ENCODE measurements at places on chromosomes 6 and 20.

GRCh38 chr6:83958241-83958685 is 75.3 kb upstream of the MRAP2 start:
- DNase-seq, result no peak

- DNase-seq, result no peak
These were observed 31.5 kb upstream of the GCM1 start for GRCh38 chr6:53179961-53180651.

DNA sequence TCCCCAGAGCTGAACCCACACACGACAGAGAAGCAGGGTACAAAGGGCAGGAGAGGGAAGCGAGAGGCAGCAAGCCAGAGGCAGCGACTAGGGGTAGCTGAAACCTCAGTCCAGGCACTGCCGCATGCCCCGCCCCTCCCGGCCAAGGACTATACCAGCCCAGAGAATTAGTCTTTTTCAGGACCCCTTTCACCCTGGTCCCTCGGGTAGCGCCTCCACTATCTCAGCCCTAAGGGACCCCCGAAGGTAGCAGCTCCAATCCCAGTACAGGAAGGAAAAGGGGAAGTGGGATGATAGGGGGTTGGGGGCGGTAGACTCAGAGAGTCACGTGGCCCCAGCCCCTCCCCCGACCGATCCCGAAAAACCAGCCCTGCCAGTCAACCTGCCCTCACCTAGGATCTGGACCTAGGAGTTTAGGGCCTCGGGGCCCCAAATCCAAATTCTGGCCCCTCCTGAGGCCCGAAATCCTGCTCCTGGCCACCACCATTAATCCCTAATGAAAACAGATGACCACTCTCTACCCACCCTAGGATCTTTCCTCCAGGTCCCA is 1.3 kb downstream of the RGL2 start:
- DNase-seq, result peak; percentile 32

- DNase-seq, result no peak
These were observed 6.4 kb upstream of the ZBTB46 start for GRCh38 chr20:63837479-63837878.

DNA sequence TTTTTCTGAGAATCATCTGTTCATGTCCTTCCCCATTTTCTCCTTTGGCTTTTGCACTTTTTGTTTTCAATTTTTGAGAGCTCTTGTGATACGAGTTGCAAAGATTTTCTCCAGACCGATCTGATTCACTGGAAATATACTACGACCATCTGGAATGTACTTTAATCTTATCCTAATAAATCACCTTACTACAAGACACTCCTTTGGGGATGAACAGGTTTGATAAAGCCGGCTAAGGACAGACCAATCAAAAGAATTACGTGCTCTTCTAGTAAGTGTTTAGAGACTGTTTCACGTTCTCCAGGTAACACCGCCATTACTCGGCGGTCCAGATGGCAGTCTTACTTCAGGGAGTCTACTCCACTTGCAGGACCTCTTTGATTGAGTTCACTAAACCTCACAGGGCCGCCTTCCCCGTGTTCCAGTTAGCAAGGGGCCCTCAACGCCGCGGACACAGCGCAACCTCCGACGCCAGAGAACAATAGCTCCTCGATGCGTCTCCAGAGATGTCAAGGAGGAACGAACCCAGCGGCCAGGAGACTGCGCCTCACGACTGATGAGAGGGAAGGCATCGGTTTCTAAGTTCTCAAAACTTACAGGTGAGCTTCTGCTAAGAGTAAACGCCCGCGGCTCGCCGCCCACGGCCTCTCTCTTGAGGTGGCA is 920 bp upstream of the WTAP start:
- DNase-seq, result no peak

DNA sequence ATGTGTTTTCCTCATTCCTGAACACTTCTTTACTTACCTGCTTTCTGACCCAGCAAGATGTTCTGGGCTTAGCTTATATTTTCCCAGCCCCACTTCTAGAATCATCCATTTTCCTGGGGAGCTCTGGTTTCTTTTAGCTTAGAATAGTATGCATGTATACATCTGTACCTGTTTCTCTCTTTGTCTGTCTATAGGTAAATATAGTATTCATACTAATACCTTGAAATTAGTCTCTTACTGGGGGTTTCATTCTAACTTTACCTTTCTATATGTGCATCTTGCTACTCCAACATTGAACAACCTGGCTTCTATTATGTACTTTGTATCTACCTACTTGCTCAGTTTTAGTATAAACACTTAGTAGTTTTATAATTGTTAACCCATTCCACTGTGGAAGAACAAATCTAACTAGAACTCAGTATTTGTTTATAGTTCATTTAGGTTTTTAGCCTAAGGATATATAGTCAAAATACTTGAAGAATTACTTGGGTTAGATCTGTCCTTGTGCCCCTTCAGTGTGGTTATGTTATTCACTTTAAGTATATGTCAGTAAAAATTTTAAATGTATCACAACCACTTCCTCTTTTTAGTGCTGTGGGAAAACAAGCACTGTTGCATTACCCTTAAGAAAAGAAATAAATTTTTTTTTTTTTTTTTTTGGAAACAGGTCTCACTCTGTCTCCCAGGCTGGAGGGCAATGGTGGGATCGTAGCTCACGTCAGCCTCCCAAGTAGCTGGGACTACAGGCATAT is 54.0 kb downstream of the ASXL1 start:
- peak; percentile 6 for DNase-seq

- no peak for DNase-seq
These were observed 12.9 kb downstream of the THBS2 start for GRCh38 chr6:169240591-169241390.

DNA sequence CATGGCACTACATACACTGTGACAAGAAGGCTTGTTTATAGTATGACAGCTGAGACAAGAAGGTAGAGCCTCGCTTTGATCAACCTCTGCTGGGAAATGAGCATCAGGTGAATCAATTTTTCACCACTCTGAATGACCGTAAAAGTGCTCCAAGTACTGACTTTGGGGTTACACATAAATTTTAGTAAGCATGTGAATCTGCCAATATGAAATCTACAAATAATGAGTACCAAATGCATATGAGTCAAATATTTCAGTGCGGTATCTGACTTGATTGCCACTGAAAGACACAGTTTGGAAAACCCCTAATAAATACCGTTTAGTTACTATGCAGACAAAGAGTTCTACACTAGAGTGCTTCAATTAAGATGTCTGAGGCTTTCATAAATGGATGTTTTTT is 77.8 kb downstream of the ATG5 start:
- DNase-seq, result no peak

- DNase-seq, result no peak
These were observed 41.2 kb downstream of the TRAF3IP2 start for GRCh38 chr6:111564482-111564945.

DNA sequence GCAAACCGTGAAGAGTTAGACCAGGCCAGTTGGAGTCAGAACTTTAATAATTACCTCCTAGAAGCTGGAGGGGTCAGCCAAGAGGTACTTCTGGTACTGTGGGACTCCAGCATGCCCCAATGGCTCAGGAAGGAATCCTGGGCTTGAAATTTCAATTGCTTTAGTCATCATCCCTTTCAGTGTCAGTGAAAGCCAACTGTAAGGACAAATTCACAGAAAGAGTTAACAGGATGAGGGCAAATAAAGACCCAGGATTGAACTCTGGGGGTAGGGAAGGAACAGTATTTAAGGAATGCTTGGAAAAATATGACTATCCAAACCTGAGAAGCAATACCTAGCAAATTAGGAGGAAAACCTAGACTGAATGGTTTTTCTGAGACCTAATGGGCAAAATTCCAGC is 735.1 kb upstream of the MARCKS start:
- DNase-seq, result no peak

GRCh38 chr20:60066438-60066823 is 108.2 kb downstream of the CDH26 start:
- no peak for DNase-seq

DNA sequence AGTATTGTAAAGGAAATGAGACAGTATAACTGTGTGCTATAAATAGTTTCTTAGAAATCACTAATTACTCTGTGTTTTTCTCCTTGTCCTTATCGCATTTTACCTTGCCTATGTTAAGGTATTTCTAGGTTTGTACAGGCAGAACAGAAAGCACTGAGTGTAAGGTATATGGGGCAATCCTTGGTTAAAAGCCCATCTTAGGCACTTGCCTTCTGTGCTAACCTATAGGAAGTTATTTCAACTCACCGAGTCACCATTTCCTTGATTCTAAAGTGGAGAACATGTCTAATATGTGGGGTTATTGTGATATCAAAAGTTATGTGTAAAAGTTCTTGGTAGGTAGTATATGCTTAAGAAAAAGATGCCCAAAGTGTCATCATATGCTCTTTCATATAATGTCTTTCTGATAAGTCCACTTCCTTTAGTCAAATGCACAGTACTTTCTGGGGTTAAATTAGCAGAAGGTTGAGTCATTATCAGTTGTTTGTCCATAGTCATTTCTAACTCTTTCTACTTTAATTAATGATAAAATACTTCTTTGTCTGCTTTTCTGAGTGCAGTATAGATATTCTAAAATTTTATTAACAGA is 276.4 kb downstream of the UTRN start:
- no peak for DNase-seq

DNA sequence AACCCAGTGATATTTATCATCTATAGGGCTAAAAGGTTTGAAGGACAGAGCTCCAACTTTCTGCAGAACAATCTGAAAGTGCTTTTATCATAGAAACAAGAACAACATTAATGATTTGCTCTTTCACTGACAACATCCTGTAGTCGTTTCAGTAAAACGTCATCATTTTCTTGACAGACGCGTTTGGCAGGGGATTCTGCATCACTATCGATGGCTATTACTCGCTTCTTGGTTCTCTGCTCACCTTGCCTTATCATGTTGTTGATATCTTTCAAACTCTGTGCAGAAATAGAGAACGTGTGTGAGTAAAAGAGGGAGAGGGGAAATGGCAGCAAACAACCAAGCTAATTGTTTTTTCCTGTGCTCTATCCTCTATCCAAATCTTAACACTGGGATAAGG is 47.1 kb upstream of the SAMHD1 start:
- DNase-seq, result no peak

- no peak for DNase-seq
These were observed 258.0 kb upstream of the TAB2 start for GRCh38 chr6:149059557-149059956.
